ENCODE measurements at places on chromosomes 3 and 15.
A peak's percentile ranks its signal among the peaks of the same experiment; 100 is the strongest.

DNA sequence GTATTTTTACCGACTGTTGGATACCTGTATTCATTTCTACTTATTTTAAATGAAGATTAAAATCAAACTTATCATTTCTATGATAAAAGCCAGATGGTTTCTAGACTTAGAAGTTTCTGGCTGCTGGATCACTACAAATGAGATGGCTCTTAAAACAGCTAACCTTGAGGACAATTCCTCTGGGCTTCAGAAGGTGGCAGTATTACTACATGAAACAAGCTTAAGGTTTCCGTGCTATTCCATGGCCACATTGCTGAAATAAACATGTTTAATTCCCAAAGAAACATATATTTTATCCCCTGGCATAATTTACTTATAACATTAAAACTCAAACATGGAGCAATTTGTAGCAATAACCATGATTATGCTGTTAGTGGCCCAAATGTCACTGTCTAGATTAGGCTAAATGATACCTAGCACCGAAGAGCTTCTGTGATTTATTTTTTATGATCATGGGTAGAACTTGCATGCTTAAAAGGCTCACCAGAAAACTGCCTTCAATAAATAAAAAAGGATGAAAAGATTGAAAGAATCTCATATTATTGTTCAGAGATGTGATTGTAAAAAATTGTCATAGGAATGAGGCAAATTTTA is 204.0 kb upstream of the NANOGP8 start:
- no peak for DNase-seq

DNA sequence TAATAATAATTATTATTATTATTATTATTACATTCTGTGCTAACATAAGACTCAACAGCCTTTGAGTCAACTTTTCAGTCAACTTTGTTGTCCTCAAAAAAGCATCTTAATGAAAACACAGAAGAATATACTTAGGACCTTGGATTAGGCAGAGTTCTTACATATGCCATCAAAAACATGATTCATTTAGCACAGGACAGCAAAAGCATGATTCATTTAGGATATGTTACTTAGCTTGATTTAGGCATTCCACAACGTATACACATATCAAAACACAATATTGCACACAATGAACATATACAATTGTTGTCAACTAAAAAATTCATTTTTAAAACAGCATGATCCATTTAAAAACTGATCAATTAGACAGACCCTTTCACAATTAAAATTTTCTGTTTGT is 213.0 kb downstream of the FMN1 start:
- no peak for DNase-seq

- no peak for DNase-seq
Measured at GRCh38 chr3:154356009-154356408, 31.7 kb upstream of the DHX36 start.

DNA sequence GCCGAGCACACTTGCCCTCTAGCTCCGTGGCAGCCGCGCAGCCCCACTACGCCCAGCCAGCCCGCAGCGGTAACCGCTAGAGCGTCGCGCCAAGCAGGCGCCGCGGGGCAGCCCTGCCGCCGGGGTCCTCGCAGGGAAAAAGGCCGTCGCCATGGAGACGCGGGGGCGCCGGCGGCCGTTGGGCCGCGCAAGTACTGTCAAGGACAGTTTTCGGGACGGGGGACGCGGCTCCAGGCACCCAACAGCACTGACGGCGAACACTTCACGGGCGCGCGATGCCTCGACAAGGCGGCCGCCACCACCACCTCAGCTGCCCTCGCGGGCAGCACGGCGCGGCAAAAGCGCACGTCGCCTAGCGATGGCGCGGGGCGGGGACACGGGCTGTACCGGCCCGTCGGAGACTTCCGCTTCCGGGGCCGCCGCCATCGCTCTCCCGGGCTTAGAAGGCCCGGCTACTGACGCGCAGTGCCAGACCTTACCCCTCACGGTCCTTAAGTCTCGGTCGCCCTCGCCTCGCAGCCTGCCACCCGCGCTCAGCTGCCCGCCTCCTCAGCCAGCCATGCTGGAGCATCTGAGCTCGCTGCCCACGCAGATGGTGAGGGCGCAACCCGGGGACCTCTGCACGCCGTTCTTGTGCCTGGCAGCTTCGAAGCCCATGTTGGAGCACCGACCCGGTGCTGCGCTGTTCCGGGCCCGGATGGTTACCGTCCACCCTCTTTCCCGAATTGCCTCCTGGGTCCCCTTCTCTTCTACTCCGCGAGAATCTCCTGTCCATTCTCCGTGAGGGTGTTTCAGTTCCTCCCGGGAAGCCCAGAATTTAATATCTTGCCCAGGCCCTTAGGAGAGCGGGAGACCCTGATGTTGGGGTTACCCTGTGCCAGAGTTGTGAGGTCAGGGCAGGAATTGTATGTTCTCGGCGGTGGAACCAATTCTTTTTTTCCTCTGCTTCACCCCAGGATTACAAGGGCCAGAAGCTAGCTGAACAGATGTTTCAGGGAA is at the start of the genes GLT8D1 and SPCS1:
GLT8D1 (minus strand) TSS at position 104 of the 999 bp plus-strand sequence. CDS start 5,331 bp downstream, outside the sequence.
SPCS1 (plus strand) TSS at position 419 of the 999 bp plus-strand sequence; CDS start at position 560, 141 bp downstream.
- peak; percentile 49 for DNase-seq

DNA sequence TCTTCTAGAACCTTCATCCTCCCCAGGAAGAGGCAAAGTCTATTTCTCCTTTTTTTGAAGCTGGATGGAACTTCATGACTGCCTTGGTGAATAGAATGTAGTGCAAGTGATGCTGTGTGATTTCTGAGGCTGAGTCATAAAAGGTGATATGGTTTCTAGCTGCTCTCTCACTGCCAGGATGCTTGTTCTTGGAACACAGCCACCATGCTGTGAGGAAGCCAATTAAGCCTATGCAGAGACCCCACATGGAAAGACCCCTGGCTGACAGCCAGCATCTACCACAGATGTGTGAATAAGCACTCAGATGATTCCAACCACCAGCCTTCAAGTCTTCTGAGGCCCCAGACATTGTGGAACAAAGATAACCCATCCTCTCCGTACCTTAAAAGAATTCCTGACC is 57.0 kb downstream of the ISL2 start:
- no peak for DNase-seq

GRCh38 chr15:35023804-35024203 is 35.7 kb upstream of the ZNF770 start:
- DNase-seq, result no peak

DNA sequence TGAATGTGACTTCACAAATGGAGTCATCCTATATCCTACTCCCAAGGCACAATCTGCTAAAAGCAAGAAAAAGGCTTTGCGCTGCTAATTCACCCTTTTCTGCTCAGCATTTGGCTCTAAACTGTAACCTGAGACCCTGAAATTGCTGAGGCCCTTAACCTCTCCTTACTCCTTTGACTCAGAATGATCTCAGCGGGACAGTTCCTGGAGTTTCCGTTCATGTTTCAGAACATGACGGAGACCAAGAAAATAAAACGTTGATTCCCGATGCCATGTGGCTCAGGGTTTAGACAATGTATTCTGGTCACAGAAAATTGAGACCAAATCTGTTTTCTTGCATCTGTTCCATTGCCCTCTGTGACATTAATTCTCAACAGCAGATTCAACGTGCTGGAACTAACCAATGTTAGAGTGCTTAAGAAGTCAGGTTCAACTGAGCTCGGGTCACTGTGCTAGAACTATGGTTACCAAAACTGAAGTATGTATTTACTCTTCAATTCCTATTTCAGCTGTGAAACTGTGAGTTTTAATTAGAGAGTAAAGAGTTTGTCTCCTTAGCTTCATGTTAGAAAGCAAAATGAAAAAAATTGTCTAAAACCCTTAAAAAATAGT is 45.4 kb upstream of the TMC3 start:
- DNase-seq, result no peak

DNA sequence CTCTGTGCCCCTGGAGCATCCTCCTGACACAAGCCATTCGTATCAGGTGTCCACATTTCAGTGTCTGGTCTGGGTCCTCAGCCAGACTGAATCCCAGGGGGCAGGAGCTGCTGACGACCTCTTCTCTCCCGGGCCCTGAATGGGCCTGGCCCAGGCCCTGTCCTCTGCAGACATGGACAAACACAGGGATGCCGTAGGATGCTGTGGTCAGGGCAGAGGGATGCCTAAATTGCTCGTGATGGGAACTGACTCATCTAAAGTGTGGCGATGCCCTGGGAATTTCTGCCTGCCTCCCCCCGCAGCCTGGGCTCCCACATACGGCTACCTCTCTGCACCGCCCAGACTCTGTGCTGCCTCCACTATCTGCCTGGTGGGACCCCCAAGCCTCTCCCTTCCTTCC is 58.5 kb upstream of the CTSH start:
- DNase-seq, result no peak

- no peak for DNase-seq
Measured at GRCh38 chr15:51114437-51115119, 19.9 kb upstream of the TNFAIP8L3 start.

DNA sequence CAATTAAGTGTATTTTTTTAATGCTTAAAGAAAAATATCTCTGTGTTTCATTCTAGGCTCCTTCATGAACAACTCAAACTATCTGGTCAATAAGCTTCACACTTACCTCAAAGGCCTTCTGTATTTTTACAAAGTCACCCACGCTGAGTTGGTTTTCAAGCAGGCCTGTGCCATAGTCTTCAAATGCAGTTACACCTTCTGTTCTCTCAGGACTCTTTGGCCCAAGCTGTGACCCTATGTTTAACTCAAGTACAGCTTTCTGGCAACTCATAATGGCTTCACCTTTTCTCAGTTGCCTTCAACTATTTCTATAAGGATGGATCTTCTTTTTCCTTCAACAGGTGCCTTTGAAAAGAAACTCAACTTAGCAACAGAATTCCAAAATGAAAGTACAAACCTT is 587 bp downstream of the WDR49 start:
- DNase-seq, result no peak

DNA sequence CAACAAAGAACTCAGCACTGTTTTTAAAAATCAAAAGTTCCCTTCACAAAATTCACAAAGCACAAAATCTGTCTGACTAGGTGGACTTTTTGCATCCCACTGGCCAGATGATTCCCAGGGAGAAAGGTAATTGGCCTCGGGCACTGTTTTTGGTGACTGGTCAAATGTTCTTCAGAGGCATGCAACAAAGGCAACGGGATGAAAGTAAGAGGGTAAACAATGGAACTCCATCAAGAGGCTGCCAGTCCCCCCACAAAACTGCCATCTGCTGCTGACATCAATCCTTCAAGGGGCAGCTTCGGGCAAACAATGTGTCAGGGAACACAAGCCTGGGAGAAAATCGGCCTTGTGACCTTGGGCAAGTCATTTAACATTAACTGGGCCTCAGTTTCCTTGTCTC is 3.3 kb downstream of the SRGAP3 start:
- DNase-seq, result no peak

DNA sequence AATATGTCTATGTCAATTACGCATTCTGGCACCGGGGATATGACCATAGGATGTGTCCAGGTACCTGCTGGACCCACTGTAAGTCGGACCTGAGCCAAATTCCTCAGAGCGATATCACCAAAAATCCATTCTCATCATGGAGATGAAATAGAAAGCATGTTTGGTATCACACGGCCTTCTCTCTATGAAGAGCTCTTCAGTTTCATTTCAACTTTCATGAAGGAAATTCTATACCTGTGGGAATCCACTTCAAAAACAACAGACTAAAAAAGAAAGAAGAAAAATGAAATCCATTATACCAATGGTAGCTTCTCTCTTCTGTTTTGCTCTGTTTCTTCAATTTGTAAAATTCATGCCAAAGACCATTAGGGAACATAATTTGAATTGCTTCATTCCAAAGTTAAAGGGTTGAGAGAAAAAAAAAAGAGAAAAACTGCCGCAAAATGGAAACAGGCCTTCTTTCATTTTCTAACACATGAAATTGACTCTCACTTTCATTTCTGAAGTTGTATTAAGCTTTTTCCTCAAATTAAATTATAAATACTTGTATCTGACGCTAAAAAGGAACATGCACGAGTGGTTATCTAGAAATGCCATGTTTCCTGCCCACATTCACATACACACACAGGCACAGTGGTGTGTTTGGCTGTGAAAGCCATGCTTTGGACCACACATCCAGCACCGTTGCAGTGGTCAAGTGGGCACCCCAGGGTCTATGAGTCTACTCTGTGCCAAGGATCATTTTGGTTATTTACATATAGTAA is 46.9 kb upstream of the DIPK2A start:
- DNase-seq, result no peak

GRCh38 chr3:38038447-38038911 is 529 bp upstream of the DLEC1 start:
- DNase-seq, result no peak

DNA sequence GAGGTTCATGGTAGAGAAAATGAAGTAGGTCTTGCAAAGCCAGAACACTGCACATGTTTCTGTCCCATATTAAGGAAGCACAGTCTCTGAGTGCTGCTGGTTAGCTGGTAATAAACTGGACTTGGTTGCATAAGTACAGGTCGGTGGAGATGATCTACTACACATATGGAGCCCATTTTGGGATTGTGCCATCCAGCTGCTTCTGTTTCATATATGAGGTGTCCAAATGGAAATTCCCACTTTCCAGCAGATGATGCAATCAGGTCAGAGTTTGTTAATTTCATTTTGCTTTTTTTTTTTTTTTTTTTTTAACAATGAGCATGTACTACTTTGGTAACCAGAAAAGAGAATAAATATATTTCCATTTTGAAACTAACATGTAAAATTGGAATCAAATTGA is 122.6 kb downstream of the SATB1 start:
- DNase-seq, result no peak

GRCh38 chr15:77980098-77980497 is 97.4 kb downstream of the TBC1D2B start:
- DNase-seq, result no peak

- DNase-seq, result no peak
Measured at GRCh38 chr3:181839039-181839915, 127.6 kb downstream of the SOX2 start.

GRCh38 chr3:112187300-112187699 is 54.3 kb upstream of the GCSAM start:
- DNase-seq, result no peak

- no peak for DNase-seq
Measured at GRCh38 chr3:49265661-49266386, 11.2 kb downstream of the C3orf62 start.

GRCh38 chr3:98884675-98885371 is 16.7 kb downstream of the DCBLD2 start:
- no peak for DNase-seq

DNA sequence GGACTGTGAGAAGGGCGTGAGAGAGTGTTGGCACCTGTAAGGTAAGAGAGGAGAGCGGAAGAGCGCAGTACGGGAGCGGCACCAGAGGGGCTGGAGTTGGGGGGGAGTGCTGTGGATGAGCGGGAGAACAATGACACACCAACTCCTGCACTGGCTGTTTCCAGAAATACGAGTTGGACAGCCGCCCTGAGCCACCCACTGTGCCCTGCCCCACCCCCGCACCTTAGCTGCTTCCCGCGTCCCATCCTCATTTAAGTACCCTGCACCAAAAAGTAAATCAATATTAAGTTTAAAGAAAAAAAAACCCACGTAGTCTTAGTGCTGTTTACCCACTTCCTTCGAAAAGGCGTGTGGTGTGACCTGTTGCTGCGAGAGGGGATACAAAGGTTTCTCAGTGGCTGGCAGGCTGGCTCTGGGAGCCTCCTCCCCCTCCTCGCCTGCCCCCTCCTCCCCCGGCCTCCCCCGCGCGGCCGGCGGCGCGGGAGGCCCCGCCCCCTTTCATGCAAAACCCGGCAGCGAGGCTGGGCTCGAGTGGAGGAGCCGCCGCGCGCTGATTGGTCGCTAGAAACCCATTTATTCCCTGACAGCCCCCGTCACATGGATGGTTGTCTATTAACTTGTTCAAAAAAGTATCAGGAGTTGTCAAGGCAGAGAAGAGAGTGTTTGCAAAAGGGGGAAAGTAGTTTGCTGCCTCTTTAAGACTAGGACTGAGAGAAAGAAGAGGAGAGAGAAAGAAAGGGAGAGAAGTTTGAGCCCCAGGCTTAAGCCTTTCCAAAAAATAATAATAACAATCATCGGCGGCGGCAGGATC is at the start of gene SOX2:
SOX2 (plus strand) TSS at position 601 of the 811 bp plus-strand sequence. CDS start 436 bp downstream, outside the sequence.
- no peak for DNase-seq

- no peak for DNase-seq
Measured at GRCh38 chr15:50353251-50353974, 1.6 kb downstream of the GABPB1 start.

- DNase-seq, result no peak
Measured at GRCh38 chr3:20376665-20377217, 190.7 kb upstream of the SGO1 start.

All from stimulated activated CD4-positive, alpha-beta T cell treated with anti-CD3 and anti-CD28 coated beads, Interleukin-1b, Interleukin-23, amount 100 ng/mL, for 1 hour (primary cell).